Stimulated activated CD8-positive, alpha-beta memory T cell treated with anti-CD3 and anti-CD28 coated beads, Interleukin-7, amount 100 ng/mL, for 48 hours (primary cell): ENCODE measurements at places on chromosomes 3 and 15.

GRCh38 chr3:108497271-108497670 lies 13.1 kb downstream of the MYH15 start:
- no peak for DNase-seq

GRCh38 chr3:99356696-99357095 lies 281.7 kb upstream of the COL8A1 start:
- DNase-seq, result no peak

DNA sequence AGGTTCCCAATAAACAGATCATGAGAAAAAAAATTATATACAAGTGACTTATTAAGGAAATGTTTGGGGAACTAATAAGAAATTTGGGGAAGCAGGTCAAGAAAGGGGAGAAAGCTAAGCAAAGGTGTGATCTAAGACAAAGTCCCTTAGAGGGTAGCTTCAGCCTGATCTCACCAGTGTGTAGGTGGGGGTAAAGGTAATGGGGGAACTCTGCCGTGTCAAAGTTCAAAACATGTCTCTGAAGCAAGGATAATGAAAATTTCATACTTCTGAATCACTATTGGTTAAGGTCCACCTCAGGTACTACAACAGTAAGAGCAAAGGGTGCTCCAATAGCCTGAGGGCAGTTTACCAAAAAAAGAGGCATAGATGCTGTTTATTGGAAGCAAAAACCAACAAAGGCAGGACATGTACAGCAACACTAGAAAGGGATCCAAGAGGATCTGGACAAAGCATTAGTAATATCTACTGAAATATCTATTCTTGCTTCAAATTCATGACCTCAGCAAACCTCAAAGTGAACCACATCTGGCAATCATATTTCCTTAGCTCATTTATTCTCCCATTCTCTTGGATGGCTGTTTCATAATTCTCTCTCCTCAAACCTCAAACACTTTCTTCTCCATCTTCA lies 6.9 kb downstream of the ACAD11 start:
- no peak for DNase-seq

- DNase-seq, result no peak
These were observed 1070.5 kb downstream of the SI start for GRCh38 chr3:164007765-164008164.

DNA sequence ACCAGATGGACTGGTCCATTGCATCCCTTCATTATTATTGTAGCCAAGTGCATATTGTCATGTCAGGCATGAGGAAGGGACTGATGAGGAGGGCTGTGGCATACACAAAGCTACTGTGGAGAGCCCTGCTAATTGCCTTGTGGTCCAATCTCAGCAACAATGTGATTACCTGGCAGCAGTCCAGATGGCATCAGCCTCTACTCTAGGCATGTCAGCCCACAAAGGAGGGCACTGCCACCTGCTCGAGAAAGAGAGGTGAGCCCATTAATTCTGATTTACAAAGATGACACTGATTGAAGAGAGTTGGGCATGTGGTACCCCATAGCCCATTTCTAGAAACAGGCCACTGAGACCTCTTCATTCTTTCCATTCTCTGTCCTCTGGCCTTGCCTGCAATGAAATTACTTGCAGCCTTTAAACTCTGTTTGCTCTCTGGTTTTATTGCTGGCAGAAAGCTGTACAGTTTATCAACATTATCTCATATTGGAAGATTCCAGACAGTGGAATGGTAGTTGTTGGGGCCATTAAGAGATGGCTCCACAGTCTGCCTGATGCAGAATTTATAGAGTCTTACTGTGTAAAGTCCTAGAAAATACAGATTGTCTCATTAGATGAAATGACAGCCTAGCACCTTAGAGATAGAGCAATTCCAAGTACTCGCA lies 307.7 kb downstream of the ARPP21 start:
- DNase-seq, result no peak

DNA sequence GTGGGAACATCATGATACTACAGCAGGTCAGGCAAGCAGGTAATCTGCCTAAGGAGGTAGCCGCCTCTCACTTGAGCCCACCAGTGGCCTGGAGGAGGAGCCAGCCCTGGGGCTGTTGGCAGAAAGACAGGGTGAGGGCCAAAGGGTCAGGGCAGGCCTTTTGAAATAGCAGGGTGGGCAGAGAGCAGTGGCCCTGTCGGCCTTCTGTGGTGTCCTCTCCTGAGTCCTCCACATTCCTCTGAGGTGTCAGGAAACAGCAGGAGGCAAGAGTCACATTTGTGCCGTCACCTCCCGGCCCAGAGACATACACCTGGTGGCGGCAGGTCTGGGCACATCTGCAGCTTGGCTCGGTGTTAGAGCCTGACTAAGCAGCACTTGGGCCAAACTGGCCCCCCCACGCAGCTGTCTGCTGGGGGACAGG lies 3.9 kb upstream of the BNC1 start:
- DNase-seq, result no peak

- DNase-seq, result no peak
These were observed 7.0 kb downstream of the HDGFL3 start for GRCh38 chr15:83200589-83200988.

GRCh38 chr3:25476639-25477038 lies 48.6 kb downstream of the RARB start:
- DNase-seq, result no peak

- DNase-seq, result no peak
These were observed 1.9 kb downstream of the MINDY2 start for GRCh38 chr15:58773024-58773423.

DNA sequence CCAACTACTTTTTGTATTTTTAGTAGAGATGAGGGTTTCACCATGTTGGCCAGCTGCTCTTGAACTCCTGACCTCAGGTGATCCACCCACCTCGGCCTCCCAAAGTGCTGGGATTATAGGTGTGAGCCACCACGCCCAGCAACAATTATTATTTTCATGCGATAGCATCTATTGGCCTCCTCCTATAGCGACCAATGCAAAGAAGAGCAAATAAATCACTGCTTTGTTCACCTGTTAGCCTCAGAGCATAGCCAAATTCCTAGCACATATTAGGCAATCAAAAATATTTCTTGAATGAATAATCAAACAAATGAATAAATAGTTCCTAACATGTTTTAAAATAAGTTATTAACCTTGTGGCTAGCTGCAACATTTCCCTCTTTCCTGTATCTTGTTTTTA lies 36.8 kb upstream of the TNFSF10 start:
- no peak for DNase-seq

GRCh38 chr3:177781686-177782161 lies 584.4 kb upstream of the TBL1XR1 start:
- no peak for DNase-seq

GRCh38 chr3:47259114-47259513 lies 23.5 kb downstream of the KIF9 start:
- DNase-seq, result no peak

GRCh38 chr15:64857421-64857820 lies 15.7 kb downstream of the PLEKHO2 start:
- no peak for DNase-seq

GRCh38 chr3:157113832-157114505 lies 46.0 kb downstream of the CCNL1 start:
- DNase-seq, result no peak

- DNase-seq, result no peak
These were observed 120.5 kb downstream of the NUP210 start for GRCh38 chr3:13299531-13300155.

DNA sequence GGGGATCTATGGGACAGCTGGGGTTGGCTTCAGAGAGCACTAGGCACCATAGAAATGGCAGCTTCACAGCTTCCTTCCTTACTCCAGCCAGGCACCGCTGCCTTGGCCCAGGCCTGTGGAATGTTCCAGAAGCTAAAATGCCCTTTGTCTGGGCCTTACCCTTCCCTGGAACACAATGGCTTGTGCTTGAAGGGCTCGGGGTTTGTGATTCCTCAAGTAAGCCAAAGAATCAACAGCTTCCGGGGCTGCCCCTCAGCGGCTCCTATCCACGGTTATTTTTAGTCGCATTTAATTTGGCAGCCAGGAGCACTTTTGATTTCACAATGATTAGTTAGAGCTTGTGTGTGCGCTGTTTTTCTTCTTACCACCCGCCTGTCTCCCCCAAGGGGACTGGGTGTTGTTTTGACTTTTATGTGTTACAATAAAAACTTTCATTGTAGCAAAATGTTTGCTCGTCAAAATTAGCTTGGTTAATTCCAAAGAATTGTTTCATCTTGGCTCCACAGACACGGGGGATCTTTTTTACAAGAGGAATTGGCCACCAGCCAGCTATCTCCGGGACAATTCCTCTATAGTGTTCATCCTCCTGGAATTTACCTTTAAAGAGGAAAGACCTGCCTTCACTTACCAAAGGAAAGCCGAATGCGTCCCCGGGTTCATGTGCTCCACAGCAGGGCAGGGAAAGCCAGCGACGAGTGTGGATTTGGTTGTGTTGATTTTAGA lies 73.8 kb downstream of the TLE3 start:
- no peak for DNase-seq

DNA sequence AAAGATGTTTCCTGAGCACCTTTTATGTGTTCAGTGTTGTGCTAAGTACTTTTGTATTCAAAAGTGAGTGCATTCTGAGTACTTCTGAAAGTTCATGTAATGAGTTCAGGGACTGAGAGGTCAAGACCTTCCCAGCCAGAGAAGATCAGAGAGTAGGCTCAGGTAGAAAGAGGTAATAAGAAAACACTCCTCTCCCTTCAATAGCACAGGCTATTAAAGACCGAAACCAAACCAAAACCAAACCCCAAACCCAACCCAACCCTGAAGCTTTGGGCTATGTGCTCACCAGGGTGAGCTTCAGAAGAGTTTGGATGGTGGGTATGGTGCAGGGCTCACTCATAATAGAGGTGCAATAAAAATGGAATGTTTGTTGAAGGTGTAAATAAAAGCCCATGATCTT lies 76.7 kb upstream of the FAM3D start:
- DNase-seq, result no peak

DNA sequence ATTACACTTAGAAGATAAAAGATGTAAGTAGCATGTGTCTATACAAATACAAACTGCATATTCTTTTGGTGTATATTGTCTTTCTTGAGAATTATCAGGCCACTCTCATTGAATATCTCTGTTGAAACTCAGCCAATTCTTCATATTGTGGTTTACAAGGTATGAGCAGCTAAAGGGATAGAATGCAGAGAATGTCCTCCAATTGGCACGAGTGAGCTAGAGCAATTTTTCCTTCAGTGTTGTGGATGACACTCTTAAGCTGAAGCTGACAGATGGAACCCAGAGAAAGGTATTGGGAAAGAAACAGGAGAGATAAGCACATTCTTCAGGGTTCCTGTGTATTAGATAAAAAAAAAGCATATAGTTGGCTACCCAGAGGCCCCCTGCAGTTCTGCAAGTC lies 453.1 kb downstream of the EPHA3 start:
- no peak for DNase-seq

DNA sequence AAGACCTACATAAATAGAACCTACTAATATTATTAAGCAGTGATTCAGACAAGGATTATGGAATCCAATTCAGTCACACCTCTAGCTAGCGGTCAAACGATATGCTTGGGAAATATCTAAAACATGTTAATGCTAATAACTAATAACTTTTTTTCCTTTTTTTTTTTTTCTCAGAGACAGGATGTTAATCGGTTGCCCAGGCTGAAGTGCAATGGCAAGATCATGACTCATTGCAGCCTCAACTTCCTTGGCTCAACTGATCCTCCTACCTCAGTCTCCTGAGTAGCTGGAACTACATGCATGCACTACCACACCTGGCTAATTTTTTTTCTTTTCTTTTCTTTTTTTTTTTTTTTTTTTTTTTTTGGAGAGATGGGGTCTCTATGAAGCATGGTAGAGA lies 124.1 kb downstream of the NR2E3 start:
- DNase-seq, result no peak

GRCh38 chr3:136350557-136350956 lies 100.4 kb downstream of the PCCB start:
- no peak for DNase-seq

DNA sequence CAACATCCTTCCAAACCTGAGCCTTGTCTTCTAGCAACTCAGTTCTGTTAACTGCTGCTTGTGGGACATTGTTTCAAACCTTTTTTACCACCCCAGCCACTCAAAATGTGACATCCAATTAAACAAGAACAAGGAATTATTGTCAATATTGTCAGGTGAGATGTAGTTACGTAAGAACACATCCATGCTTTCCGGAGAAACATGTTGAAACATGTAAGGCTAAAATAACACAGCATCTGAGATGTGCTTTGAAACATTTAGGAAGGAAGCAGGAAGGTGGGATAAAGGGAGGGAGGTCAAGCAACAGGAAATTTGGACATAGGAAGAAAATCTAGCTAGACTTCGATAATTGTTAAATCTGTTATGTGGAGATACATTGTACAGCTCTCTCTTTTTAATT lies 50.9 kb upstream of the PRICKLE2 start:
- DNase-seq, result no peak

GRCh38 chr3:42159147-42159546 lies 68.0 kb downstream of the TRAK1 start:
- DNase-seq, result no peak

DNA sequence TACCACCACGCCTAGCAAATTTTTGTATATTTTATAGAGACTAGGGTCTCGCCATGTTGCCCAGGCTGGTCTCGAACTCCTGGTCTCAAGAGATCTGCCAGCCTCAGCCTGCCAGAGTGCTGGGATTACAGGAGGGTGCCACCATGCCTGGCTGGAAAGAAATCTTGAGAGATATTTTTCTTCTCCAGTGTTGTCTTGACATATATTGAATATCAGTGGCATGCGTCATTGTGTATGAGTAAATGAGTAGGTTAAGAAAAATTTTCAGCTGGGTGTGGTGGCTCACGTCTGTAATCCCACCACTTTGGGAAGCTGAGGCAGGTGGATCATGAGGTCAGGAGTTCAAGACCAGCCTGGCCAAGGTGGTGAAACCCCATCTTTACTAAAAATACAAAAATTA lies 3.5 kb upstream of the PIF1 start:
- DNase-seq, result no peak

- DNase-seq, result no peak
These were observed 314.8 kb upstream of the CTDSPL start for GRCh38 chr3:37546876-37547275.

GRCh38 chr3:87696124-87697013 lies 362.4 kb downstream of the CGGBP1 start:
- DNase-seq, result no peak

GRCh38 chr3:66633402-66634381 lies 132.9 kb upstream of the LRIG1 start:
- DNase-seq, result no peak

- no peak for DNase-seq
These were observed 34.8 kb downstream of the LMCD1 start for GRCh38 chr3:8536096-8537056.

DNA sequence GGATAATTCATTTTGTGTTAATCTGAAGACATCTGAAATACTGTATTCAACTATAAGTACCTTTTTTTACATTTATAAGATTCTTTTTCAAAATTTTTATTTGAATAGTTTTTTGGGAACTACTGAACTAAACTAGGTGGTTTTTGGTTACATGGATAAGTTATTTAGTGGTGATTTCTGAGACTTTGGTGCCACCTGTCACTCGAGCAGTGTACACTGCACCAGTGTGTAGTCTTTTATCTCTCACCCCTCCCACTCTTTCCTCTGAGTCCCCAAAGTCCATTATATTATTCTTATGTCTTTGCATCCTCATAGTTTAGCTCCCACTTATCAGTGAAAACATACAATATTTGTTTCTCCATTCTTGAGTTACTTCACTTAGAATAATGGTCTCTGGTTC lies 57.6 kb downstream of the CD86 start:
- no peak for DNase-seq
